ENCODE measurements at places on chromosomes 2 and 18.
A peak's percentile ranks its signal among the peaks of the same experiment; 100 is the strongest.

DNA sequence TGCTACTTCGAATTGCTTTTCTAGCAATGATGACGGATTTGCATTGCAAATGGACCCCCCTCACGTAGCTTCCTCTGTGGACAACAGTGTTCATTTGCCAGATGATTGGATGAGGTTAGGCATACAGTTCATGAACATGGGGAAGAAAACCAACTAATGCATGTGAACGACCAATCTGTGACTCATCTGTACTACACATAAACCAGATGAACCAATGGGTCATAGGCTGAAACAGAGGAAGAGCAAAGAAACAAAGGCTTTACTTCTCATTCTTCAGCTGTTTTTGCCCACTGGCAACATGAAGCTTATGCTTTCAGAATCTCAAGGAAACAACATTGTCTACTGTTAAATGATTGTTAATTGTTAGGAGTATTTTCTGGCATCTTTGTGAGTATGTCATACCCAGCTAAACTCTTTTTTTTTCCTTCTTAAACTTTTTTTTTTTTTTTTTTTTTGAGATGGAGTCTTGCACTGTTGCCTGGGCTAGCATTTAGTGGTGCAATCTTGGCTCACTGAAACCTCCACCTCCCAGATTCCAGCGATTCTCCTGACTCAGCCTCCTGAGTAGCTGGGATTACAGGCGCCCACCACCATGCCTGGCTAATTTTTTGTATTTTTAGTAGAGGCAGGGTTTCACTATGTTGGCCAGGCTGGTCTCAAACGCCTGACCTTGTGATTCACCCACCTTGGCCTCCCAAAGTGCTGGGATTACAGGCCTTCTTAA is 35.5 kb downstream of the EFEMP1 start:
- DNase-seq, result no peak

- no peak for DNase-seq
Observed at GRCh38 chr18:9643549-9643948, 29.2 kb upstream of the PPP4R1 start.

- DNase-seq, result no peak
Observed at GRCh38 chr2:201932511-201932910, 101.1 kb upstream of the FZD7 start.

DNA sequence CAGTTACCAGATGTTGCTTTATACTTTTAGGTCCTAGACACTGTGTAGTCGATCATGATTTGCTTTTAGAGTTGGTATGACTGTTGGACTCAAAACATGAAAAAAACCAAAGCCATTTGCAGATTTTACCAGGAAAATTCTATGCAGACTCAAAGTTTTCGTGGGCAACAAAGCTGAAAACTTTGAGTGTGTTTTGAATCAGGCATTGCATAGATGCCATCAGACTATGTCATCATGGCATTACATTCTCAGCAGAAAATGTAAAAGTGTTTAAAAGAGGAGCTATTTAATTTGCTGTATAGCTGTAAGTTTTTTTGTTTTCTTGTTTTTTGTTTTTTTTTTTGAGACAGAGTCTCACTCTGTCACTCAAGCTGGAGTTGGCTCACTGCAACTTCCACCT is 43.5 kb upstream of the ELAC1 start:
- no peak for DNase-seq

DNA sequence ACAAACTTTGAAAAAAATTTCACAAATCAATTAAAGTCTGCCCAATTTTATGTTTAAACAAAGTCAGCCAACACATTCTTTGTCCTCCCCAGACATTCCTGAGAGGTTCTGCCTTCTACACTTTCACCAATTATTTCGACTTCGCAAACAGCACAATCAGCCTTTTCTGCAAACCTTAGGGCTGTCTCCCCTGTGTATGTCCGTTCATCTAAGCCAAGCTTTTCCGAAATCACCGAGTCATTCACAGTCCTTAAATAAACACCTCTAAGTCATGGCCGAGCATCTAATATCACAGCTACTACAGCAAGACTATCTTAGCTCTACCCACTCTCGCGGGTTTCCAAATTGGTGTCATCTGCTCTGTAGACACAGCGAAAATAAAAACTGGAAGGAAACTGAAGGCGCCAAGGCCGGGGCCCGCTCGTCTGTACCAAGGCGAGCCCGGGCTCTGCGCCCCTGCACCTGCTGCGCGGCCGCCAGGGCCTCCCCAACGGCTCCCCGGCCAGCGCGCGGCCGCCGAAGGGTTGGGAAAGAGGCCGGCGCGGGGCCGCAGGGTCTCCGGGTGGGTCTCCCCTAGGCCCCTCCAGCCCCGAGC is 730 bp downstream of the ODC1 start:
- no peak for DNase-seq

- DNase-seq, result peak; percentile 6
Observed at GRCh38 chr2:3097804-3098203, 279.8 kb downstream of the EIPR1 start.

GRCh38 chr18:80004600-80005342 is 16.4 kb upstream of the TXNL4A start:
- DNase-seq, result no peak

DNA sequence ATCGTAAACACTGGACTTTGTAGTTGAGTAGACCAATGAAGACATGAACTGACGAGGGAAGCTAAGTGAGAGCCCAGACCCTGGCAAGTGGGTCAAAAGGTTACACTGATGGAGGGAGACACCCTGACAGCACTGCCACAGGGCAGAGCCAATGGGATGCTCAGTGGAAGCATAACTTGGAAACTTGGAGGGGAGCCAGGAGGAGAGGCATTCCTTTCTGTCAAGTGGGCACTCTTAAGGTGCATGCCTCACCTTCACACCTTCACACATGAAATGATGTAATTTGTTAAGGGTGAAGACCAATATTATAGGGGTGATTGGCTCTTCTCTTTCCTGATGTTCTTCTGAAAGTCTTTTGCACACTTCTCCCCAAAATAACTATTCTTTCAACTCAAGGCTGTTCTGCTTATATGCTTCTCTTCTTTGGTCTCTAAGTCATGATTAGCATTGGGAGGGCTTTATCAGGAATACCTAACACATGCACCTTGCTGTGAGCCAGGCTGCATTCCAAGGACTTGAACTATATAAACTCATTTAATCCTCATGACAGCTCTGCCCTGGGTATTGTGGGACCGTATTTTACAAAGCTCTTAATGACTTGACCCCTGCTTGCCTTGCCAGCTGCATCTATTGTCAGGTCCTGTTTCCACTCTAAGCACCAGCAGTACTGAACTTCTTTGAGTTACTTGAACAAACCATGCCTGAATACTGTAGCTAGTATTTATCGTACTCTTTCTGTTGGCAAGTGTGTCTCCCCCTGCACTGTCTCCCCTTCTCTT is 19.0 kb downstream of the RPL37A start:
- no peak for DNase-seq

DNA sequence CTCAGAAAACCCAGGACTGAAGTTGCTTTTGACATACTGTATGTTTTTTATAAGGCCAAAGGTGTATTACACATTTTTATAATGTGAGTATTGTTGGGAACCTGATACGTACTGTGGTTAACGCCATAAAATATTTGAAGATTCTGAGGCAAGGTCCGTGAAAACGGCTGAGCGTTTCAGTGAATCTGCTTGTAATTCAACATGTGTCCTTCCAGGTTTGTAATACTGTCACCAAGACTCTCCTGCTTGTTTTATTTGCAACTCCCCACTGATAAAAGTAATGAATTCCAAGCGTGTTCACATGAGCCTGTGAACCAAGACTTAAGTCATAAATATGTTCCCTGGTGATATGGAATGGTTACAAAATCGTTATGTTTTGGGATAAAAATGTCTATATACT is 23.9 kb upstream of the FRZB start:
- DNase-seq, result no peak

DNA sequence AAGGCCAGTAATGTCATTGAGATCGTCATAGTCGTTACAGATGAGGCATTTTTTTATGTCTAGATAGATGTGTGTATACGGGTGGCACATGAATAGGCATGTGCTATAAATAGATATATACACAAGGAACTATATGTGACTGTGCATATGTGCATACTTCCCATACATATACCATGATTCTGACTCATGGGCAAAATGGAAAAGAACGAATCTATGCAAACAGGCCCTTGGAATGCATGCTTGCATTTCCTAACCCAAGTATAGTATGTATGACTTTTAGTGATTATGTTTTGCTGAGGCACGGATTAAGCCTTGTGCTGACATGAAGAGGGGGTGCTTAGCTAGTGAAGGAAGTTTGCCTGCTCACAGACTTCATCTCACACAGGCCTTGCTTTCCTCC is 111.7 kb downstream of the BCL11A start:
- no peak for DNase-seq

DNA sequence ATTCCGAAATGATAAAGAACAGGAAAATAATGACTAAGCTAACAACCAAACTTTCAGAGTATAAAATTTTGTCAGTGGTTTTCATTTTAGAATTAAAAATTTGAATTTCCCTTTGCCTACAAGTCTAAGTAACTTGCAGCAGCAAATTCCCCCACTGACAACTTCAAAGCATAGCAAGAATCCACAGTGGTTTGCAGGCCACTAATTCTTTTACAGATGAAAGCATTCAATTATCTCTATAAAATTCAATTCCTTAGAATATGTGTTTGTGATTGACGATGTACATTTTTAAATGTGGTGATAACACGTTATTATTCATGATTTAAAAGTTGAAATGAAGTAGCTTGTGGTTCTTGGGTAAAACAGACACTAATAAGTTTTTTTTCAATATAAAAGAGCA is 100.6 kb downstream of the SMAD2 start:
- DNase-seq, result no peak

DNA sequence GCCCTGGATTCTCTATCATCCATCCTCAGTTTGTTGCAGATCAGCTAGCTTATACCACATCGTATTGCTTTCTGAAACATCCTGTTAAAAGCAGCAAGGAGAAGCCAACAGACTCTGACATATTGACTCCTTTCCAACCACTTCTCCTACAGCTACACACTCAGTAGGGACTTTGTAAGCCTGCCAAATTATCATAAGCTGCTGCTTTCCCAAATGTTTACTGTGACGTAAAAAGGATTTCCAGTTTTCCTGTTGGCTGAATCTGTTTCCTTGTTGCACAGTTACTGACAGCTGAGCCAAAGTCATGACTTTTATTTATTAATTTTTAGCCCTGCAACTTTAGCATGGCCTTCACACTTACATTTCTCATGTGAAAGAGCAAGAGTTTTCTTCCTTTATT is 294.3 kb downstream of the KCNJ3 start:
- no peak for DNase-seq

DNA sequence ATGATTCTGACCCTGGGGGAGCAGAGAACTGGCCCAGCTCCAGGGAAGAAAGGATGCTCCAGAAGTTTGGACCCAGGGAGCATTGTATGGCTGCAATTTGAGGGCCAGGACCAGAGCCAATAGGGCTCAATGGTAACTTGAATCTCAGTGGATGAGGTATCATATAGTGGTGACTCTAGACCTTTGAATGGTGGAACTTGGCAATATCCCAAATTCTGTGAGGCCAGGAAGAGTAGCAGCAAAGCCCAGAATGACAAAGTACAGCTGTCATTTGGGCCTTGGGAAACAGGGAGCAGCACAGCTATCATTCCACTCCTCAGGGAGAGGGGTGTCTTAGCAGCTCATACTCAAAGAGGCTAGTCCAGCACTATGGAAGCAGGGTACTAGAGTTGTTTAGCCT is 332.9 kb upstream of the RBMS1 start:
- DNase-seq, result no peak

DNA sequence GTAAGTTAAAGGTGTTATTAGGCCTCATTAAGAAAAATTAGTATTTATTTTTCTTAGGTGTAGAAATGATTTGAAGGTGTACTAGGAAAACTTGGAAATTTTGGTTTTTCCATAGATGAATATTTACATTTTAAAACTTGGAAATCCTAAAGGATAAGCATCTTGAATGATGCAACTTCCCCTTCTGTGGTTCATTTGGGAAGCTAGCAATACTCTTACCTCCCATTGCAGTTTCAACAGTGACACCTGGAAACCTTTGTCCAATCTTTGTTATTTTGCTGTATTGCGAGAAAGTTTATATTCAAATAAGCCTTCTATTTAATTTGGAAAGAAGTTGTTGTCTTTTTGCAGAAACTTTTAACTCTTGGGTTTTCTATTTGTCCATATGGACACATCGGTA is 68.5 kb downstream of the ZEB2 start:
- DNase-seq, result no peak

GRCh38 chr2:10325278-10326145 is 22.8 kb downstream of the HPCAL1 start:
- DNase-seq, result no peak

DNA sequence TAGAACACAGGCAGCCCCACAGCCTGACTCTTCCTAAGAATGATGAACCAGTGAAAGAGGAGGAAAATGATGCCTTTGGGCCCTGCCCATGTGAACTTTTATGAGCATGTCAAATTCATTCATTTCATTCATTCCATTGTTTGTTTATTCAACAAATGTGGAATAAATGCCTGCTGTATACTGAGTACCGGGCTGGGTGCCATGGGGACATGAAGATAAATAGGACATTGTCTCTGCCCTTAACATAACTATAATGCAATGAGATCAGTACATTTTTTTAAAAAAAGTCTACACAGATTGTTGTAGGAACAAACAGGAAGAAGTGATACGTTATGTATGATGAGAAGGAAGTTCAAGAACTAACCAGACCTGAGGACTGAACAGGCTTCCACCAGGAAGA is 14.7 kb downstream of the MREG start:
- DNase-seq, result no peak

All from GM10248 (cell line).